ENCODE measurements at places on chromosomes 2 and 18.

GRCh38 chr2:164187121-164187520 is 434.2 kb downstream of the GRB14 start:
- no peak for DNase-seq

DNA sequence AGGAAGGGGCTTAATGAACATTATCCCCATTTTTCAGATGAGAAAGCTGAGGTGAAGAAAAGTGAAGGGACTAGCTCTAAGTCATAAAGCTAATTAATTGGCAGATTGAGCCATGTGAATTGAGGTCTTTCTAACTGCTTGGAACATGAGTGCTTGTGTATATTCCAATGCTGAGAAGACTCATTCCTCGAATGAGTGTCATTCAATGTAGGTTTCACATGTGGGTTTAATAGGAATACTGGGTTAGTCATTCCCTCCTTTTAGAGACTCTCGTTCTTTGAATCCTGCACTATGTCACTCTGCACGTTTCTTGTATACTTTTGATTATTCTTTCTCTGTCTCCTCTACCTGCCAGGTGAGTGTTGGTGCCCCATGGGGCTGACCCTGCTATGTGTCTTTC is 218.2 kb downstream of the HRH4 start:
- no peak for DNase-seq

DNA sequence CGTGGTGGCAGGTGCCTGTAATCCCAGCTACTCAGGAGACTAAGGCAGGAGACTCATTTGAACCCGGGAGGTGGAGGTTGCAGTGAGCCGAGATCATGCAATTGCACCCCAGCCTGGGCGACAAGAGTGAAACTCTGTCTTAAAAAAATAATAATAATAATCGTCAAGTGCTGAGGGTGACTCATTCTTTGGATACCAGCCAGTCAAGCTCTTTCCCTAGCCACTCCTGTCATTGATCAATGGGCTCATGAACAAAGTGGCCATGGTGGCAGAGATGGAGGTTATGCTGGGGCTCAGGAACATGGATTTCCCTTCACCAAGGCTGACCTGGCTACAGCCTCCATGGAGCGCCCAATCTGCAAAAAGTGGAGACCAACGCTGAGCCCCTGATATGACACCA is 94.5 kb upstream of the HAAO start:
- no peak for DNase-seq

- no peak for DNase-seq
These were observed 346.1 kb upstream of the PLGLB2 start for GRCh38 chr2:87401726-87402345.

DNA sequence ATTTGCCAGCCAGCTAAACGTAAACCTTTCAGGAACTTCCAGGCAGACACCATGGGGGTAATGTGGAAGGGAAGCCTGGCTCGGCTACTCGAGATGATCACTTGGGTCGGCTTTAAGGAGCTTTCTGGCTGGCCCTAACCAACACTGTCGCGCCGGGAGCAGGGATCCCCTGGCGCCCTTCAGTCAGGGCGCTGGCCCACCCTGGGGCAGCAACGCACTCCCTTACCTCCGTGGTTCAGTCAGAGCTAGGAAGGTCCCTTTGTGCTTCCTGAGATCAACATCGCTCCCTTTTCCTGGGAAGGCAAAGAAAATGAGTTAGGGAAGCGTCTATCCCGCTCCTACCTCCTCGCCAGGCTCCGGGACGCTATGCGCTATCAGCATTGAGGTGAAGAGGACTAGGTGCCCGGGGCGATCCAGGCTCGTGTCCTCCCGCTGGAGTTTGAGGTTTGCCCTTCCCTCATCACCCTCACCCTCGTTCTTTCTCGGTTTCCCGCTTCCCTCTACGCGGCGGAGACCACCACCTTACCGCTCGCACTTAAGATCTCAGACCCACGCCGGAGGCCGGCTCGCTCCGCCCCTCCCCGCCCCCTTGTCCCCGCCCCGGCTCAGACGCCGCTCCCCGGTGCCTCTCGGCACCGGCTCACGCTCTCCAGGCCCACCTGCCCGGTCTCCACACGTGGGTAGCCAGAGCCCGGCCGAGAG is 449 bp upstream of the ATRAID start:
- peak; percentile 82 for DNase-seq

DNA sequence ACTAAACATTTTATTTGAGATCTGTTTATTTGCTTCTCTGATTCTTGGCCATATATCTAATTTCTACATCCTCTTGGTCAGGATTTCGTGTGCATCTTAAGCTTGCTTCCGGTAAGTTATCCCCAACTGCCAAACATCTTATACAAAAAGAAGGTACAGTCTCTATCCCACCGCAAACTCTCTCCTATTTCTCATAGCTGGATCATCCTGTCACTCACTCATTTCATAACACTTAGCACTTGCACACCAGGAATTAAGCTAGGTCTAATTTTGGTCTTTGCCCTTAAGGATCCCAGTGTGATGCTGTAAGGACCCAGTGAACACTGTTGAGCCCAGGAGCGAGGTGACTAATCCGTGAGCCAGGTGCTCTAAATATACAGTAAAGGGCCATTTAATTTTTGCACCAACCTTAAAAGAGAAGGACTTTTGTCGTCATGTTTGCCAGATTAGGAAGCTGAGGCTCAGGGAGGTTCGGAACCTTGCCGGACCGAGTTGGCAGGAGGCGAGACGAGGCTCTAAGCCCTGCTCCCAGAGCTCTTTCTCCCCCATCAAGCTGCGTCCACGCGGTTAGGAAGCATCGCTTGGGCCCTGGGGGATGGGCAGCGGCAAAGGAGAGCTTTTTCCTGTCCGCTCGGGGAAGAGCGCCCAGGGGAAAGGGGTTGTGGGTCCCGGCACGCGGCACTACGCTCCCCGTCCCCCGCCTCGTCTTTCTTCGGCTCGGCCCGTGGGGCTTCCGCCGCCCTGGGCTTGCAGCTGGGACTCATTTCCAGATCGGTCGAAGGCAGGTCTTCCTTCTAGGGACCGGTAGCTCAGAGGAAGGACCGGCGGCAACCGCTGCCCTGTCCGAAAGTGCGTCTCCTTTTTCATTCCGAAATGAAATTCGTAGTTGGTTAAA is 4.1 kb upstream of the ITPRIPL1 start:
- peak; percentile 86 for DNase-seq

DNA sequence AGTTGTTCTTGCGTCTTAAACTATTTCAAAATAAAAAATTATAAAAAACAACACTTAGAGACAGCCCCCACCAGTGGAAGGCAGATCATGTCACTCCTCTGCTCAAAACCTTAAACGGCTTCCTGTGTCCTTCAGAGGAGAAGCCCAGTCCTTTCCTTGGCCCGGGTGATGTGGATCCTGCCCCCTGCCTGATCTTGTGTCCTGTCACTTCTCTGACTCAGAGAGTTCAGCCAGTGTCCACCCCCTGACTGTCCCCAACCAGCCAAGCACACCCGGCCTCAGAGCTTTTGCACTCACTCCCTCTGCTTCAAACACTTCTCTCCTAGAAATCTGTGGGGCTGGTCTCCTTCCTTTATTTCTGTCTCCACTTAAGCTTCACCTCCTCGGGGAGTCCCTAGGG is 35.4 kb downstream of the TOGARAM2 start:
- peak; percentile 72 for DNase-seq

DNA sequence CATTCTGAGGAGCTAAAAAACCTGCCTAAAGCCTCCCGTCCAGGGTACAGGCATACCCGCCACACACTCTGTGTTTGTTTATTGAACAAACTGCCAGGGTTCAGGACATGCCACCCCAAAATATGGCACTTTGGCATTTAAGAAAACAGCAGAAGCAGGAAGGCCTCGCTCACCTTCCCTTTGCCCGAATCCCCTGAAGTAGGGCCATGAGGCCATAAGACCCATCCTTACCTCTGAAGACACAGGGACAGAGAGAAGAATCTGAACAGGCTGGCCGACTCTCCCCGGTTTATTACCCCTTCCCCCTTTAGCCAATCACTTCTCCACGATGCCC is 1.7 kb upstream of the NEURL3 start:
- DNase-seq: no peak

DNA sequence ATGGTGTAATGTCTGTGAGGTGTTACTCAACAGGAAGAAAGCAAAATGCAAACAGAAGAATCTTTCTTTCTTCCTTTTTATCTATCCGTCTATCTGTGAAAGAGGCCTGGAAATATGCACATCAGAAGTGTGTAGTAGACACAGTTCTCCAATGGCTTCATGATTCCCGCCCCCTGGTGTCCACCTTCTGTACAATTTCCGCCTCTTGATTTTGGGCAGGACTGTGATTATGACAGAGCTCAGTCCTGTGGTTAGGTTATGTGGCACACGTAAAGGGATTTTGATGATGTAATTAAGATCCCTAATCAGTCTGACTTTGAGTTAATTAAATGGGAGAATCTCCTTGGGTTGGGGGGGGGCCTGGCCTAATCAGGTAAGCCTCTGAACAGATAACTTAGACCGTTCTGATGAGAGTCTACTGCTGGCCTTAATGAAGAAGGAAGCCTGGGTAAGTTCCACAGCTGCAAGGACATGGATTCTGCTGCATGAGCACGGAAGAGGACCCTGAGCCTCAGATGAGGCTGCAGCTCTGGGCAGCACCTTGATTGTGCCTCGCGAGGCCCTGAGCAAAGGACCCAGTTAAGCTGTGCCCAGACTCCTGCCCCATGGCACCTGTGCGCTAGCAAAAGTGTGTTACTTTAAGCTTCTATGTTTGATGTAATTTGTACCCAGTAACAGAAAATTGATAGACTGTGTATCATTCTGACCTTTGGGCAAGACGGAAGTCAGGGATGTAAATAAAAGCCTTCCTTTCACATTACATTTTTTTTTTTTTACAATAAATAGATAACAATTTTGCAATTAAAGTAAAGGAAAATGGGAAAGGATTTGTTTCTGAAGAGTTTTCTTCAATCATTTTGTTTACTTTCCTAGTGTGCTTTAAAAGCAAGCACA is 11.3 kb upstream of the KCNF1 start:
- DNase-seq: no peak

DNA sequence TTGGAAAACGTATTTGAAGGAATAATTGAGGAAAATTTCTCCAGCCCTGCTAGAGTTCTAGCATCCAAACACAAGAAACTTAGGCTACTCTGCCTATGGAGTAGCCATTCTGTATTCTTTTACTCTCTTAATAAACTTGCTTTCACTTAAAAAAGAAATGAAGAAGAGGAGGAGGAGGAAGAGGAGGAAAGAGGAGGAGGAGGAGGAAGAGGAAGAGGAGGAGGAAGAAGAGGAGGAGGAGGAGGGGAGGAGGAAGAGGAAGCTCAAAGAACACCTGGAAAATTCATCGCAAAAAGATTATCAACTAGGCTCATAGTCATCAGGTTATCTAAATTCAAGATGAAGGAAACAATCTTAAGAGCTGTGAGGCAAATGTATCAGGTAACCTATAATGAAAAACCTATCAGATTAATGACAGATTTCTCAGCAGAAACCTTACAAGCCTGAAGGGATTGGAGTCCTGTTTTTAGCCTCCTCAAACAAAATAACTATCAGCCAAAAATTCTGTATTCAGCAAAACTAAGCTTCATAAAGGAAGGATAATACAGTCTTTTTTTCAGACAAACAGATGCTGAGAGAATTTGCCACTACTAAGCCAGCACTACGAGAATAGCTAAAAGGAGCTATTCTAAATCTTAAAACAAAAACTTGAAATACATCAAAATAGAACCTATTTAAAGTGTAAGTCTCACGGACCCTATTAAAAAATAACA is 56.2 kb upstream of the DSC1 start:
- DNase-seq: no peak

DNA sequence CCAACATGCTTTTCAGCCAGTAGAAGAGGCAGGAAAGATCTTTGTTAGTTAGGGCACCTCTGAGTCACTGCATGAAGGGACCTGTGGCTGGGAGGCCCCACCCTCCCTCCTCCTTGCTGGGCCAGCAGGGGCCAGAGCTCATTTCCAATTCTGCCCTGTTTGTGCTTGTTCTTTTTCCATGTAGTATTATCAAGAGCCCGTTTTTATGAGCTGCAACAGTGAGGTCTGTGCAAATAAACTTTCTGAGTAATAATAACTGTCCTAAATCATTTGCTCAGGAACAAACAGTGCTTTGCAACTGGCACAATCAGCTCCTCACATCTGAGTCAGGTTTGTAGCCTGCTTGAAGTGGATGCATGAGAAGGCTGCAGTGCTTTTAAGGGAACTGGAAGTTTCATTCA is 128.0 kb downstream of the ARL4C start:
- no peak for DNase-seq

DNA sequence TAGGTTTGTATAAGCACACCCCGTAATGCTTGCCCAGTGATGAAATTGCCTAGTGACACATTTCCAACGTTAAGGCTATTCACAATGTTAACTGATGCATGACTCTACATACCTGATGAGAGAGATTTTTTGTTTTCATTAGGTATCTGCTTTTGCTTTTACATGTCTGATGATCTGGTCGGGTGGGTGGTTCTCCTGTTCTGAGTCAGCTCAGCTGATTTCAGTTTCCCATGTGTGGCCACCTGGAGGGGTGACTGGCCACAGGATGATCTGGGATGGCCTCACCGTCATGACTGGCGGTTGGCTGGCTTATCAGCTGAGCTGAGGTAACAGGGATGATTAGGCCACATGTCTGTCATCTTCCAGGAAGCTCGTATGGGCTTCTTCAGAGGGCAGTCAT is 33.8 kb upstream of the ACYP2 start:
- DNase-seq: no peak

GRCh38 chr2:20397811-20398447 is 47.3 kb upstream of the PUM2 start:
- no peak for DNase-seq

DNA sequence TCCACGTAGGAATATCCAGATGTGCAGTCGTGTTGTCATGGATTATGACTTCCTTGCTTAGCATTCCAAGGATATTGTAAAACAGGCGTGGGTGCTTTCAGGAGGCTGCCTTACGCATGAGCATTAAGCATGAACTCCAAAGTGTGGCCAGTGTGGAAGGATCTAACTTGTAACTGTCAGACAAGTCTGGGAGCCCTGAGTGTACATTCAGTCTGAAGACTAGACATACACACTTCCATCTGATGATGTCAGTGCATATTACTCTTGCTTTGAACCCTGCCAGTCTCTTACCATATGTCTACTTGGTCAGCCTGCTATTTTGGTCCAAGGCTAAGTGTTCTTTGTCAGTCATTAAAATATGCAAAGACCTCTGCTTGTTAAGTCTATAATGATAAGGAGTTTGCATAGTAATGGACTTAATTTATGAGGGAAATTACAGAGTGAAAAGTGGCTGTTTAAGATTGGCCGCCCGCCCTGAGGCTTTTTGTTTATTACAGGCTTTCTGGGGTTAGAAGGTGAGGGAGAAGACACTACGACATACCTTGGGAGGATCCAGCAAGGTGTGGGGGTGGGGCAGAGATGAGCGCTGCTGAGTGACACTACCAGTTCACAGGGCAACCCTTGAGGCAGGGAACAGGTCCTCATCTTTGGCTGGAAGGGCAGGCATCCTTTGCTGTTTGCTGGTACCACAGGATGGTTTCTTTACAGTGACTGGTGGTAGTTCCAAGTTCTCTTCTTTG is 48.3 kb downstream of the CABLES1 start:
- DNase-seq: peak; percentile 4

- DNase-seq: no peak
These were observed 100.1 kb upstream of the ST3GAL5 start for GRCh38 chr2:85988914-85989270.

Measured in spleen (tissue), 13 donors.